ENCODE measurements at places on chromosomes 5 and 9.

DNA sequence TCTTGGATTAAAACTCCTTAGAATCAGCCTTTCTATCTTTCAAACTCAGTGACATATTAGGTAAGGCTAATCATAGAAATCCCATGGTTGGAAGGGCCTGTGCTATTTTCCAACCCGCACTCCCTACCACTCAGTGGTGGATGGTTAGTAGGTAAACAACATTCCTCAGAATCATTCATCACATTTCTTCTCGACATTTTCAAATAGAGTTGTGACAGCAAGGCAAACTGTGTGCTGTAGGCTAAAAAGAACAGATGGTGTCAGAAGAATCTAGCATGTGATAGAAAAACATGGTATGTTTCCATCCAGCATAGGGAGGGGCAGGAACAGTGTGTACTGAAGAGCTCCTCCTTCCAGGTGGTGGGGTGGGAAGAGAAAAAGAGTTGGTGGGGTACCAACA is 227.3 kb upstream of the NMUR2 start:
- DNase-seq, result no peak

DNA sequence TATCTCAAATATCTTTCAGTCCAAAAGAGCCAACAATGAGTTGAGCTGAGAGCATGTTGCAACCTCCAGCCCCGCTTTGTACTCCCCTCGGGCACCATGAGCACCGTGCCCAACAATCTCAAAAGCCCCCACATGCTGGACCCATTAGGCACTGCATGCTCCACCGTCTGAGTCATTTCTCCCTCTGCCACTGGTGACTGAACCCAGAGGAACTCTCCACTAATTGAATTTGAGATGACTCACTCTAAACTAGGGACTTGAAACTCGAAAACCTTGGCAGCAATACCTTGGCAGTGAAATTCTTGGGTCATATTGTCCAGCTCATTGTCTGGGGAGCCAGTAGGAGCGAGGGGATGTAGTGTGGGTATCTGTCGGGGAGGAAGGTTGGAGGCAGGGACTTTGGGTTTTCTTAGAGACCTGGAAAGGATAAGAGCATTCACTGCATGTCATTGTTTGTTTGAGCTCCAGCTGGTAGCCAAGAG is 49.9 kb upstream of the SLIT3 start:
- DNase-seq, result peak; percentile 91

- DNase-seq, result no peak
These were observed 19.3 kb downstream of the MOCS2 start for GRCh38 chr5:53090229-53090628.

GRCh38 chr5:55546947-55547346 is 12.2 kb upstream of the PLPP1 start:
- DNase-seq, result no peak

- no peak for DNase-seq
These were observed 109.0 kb upstream of the DAB2 start for GRCh38 chr5:39533749-39534148.

- DNase-seq, result no peak
These were observed 25.1 kb downstream of the CARTPT start for GRCh38 chr5:71744009-71744790.

GRCh38 chr5:98320343-98320742 is 453.1 kb upstream of the RGMB start:
- no peak for DNase-seq

Data from GM03348 (cell line).